ENCODE measurements at places on chromosomes 3 and 15.

GRCh38 chr15:46354443-46354842 lies 719.6 kb downstream of the SQOR start:
- peak; percentile 50 for DNase-seq

GRCh38 chr3:71241981-71242560 lies 341.5 kb downstream of the FOXP1 start:
- no peak for DNase-seq

GRCh38 chr3:158649791-158650190 lies 5.5 kb downstream of the GFM1 start:
- DNase-seq, result no peak

DNA sequence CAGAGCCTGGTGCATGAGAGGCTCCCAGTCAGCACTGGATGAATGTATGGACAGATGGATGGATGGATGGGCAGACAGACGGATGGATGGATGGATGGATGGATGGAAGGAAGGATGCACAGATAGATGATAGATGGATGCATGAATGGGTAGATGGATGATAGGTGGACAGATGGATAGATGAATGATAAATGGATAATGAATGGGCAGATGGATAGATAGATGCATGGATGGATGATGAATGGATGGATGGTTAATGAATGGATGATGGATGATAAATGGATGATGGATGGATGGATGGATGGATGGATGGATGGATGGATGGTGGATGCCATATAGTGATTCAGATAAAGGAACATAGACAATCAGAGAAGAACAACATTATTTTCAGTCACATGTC lies 71.0 kb downstream of the SLC6A11 start:
- DNase-seq, result no peak

- DNase-seq, result no peak
These were observed 515.6 kb upstream of the SGO1 start for GRCh38 chr3:20701641-20702040.

- DNase-seq, result peak; percentile 61
These were observed 543 bp downstream of the ARPIN start for GRCh38 chr15:89912145-89912673.

DNA sequence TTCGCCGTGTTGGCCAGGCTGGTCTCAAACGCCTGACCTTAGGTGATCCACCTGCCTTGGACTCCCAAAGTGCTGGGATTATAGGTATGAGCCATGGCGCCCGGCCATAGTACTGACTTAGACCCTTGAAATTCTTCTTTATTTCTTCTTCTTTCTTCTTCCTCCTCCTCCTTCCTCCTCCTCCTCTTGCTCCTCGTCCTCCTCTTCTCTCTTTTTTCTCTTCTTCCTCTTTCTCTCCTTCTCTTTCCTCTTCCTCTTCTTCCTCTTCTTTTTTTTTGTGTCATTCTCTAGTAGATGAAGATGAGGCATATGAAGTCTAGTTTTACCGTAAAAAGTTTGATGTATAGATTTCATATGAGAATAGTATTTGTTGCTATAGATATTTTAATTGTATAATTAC lies 9.3 kb downstream of the RPL15 start:
- no peak for DNase-seq

DNA sequence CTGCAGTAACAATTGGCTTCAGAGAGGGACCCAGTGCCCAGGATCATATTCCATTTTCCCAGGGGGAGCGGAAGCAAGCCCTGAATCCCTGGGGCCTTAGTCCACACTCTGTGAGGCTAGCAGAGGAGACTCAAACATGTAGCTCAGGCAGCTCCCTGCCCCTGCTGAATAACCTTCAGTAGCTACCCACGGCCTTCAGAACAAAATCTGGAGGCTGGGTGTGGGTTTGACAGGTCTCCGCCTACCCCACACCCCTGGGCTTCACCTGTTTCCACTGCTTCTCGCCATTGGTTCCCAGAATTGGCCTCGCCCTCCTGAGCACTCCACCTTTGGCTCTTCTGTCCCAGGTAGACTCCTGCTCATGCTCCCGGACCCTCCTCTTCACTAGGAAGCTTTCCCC lies 93.6 kb upstream of the ATP2B2 start:
- DNase-seq, result no peak

DNA sequence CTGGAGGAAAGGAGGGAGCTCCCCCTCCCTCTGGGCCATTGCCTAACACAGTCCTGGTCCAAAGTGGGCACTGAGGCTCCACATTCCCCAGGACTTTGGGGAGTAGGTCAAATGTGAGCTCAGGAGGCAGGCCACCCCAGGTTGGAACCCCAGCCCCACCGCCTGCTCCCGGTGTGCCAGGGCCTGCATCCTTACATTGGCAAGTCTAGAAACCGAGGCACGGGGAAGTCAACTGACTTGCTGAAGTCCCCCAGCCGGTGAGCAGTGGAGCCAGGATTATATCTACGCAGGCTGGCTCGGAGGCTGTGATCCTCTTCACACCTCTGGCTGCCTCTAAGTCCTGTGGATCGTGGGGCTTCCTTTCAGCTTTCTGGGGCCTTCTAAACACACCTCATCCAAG lies 48.7 kb downstream of the RHCG start:
- DNase-seq, result no peak

GRCh38 chr3:50584391-50584790 lies 15.1 kb downstream of the HEMK1 start:
- no peak for DNase-seq

DNA sequence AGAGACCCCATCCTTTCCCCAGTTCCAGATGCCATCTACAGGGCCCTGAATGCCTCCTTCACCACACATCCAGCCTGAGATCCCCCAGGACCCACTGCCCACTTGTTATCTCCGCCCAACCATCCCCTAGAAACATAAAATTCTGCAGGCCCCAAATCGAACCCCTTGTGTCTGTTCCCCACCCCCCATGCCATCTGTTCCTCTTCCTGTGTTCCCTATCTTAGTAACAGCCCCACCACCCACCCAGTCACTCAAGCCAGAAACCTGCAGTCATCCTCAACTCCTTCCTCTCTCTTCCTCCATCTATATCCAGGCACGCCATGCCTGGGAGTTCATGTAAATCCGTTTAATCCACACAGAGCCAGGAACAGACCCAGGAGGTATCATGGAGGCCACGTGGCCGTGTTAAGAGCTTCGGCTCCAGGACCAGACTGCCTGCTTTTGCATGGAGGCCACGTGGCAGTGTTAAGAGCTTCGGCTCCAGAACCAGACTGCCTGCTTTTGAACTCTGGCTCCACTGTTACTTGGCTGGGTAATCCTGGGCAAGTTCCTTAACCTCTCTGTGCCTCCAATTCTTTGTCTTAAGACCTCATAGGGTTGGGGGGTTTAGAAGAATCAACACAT lies 4.8 kb downstream of the CSRNP1 start:
- DNase-seq, result no peak
